ENCODE measurements at places on chromosomes 2 and 18.

DNA sequence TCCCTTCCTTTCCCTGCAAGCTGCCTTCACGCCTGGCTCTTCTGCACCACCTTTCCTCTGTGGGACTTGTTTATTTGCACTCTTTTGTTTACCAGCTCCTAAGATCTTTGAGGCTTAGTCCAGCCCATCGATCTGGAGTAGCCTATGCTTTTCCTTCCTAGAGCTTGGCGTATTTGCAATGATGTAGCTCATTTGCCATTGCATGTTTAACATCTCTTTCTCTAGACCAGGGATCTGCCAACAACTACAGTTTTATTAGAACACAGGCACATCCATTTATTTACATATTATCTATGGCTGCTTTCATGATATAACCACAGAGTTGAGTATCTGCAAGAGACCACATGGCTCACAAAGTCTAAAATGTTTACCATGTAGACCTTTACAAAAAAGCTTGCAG, 150.4 kb downstream of the RAPGEF4 start:
- DNase-seq = no peak

DNA sequence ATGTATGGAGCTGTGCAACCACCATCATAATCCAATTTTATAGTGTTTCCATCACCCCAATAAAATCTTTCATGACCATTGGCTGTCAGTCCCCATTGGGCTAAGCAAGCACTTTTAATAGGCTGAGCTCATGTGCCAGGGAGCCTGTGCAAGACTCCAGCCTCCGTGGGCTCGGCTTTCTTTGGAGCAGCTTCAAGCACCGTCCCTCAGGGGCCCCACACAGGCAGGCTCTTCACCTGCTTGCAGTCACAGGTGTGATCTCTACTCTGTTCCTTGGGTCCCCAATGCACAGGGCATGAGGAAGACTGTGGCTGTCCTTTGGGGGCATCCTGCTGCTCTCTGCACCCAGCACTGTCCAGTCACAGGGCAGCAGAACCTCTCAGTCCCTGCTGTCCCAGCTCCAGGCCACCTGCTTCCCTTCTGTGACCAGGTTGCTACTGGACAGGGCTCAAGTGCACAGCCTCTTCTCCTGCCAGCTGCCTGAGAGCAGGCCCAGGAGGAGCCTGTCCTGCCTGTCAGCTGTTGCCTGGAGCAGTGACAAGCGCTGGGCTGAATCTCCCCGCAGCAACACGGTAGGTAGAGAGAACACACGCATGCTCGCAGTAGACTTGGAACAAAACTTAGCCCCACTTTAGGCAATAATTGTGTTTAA, 40.7 kb upstream of the TMEM131 start:
- no peak for DNase-seq

DNA sequence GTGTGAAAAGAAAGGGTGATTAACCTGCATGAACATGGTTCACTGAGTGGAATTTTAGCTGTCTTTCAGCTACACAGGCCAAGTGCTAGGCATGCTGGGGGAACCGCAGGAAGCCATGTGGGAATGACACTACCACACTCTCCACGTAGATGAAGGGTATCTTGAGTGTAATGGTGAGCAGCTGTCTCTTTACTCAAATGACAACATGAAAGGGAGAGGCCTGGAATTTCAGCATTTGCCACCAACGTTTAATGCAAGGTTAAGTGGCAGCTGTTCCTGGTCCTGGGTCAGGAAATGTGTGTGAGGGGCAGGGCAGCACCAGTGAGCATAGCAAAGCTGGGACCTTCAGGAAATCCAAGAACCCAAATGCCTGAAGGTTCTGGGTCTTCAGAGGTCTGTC, 588.4 kb downstream of the SLC4A3 start:
- no peak for DNase-seq

DNA sequence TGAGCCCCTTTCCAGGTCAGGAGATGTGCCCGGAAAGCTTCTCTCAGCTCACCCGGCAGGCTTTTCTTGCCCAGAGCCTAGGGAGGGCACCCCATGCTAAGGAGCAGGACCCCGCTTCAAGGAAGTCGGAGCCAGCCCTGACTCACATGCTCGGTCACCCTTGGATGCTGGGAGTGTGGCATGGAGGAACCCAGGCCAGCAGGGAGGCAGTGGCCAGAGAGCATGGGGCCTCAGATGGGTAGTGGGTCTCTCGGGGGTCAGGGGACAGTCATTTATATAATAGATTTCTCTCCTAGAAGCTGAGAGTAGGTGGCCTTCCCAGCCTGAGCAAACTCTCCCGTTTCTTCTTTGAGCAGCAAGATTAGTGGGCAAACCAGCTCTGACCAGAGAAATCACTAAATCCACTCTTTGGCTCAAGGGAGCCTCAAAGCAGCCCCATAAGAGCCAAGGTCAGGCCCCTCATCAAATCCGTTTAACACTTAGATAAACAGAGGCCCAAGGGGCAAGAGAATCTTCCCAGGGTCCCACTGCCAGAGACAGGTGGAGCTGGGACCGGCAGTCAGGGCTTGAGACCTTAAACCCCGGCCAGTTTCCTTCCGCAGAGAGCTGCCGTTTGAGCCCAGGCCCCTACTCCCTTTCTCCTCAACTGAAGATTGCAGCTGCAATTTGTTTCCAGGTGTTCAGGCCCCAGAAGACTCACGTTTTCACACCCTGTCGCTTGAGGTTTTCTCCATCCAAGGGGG, 113.1 kb downstream of the CYP26B1 start:
- no peak for DNase-seq

DNA sequence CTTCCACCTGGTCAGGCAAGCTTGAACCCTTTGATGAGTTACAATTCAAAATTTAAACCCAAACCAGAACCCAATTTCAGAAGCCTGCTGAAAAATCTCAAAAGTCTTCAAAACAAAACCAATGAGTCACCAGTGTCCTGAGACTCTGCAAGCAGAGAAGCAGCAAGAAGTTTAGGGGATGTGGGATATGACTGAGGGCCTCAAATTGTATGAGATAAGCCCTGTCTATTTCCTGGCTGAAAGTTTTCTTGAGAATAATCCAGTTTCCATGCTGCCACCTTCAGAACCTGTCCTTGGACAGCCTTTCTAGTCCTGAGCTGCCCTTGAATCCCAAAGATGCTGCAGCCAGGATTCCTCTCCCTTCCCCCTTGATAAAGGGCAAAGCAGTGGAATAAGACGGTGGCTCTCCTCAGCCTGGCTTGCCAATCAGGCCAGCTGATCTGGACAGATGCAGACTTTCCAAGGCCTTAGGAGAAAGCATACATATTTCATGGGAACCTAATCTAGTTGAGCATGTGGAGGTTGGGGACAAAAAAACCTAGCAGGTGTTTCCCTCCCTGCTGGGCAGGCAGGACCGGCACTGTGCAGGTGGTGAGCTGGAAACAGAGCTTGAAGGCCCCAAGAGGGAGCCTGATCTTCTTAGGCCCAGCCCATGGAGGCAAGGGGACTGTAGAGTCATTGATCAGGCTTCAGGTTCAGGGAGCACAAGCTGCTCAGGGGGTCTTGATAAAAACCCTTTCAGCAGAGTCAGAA, 278.0 kb upstream of the MGAT5 start:
- no peak for DNase-seq

GRCh38 chr18:63970809-63971205, 926 bp downstream of the SERPINB8 start:
- no peak for DNase-seq

DNA sequence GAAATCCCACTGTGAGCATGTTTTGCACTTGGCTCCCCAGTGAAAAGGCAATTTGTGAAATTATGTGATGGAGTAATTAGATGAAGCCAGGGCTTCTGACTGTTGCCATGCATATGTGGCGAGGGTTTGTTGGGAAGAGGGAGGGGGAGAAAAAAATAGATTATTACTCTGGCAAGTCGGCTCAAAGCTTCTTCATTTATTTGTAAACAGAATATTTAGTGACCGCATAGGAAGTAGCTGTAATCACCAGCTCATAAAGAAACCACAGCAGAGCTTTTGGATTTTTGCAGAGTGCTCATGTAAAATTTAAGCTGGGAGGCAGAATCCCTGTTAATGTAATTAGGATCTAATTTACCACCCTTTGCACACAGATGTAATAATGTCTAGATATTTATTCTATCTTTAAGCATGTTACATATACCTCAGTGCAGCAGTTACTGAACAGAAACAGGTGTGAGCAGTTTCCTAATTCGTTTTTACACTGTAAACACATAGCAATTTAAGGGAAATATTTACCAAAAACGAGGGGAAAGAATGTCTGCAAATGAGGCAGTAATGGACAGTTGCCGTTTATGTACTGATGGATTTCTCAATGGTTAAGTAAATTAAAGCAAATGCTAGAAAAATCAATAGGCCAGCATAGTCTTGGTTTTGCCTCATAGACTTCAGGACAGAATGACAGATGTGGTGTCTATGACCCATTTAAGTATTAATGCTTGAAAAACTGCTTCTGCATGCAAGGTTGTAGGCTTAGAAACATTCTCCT, 87.9 kb downstream of the MEIS1 start:
- DNase-seq = no peak

DNA sequence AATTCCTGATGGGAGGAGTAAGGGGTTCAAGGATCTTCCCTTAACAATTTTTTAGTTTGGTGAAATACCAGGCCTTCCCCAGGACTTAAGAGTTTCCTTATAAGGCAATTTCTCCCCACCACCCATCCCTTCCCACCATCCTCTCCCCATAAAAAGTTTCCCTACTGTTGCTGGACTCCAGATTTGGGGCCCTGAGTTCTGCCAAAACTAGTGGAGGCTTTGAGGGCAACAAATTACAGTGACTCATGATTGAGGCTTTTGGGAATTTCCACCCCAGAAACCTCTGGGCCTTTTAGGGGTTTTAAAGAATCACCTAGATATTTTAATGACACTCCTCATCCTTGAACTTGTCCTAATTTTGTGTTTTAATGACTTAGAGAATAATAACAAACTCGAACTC, 14.3 kb upstream of the EN1 start:
- DNase-seq = no peak

GRCh38 chr18:68148863-68149262, 566.0 kb downstream of the TMX3 start:
- DNase-seq = no peak

- DNase-seq = no peak
Measured at GRCh38 chr2:2702385-2702784, 371.3 kb upstream of the MYT1L start.

DNA sequence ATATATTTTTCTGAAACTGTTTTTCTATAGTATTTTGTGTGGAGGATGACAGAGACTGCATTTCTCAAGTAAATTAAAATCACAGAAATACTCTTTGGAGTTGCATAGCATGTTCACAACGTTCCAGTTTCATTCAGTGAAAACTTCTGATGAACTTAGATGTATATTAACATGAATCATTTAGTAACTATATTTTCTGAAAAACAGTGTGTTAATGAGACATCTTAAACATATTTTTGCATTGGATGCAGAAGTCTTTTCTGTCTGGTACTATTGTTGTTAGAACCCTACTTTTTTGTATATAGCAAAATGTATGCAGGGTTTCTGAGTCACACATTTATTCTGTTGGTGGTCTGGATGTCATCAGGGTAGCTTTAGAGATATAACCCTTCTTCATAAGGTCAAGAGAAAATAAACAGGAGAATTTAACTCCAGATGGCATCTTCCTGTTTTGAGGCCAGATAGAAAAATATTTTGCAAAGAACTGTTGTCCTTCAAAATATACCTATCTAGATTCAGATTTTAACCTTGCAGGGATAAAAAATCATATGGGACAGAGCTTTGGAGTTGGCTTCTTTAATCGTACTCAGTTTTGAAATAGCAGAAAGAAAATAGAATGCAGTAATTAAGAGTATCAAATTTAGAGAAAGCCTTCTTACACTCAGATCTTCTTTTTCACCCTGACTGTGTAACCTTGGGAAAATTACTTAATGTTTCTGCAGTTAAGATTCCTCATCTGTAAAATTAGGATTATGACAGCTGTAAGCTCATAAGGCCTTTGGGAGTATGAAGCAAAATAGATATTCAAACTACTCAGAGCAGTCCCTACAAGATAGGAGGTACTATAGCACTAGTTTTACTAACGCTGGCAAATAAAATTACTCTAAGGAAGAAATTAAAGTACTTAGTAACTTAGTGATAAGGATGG, 5.3 kb downstream of the COL3A1 start:
- DNase-seq = no peak

GRCh38 chr2:159773426-159773825, 24.6 kb downstream of the CD302 start:
- no peak for DNase-seq

- no peak for DNase-seq
Measured at GRCh38 chr18:22226801-22227200, 57.4 kb downstream of the GATA6 start.

DNA sequence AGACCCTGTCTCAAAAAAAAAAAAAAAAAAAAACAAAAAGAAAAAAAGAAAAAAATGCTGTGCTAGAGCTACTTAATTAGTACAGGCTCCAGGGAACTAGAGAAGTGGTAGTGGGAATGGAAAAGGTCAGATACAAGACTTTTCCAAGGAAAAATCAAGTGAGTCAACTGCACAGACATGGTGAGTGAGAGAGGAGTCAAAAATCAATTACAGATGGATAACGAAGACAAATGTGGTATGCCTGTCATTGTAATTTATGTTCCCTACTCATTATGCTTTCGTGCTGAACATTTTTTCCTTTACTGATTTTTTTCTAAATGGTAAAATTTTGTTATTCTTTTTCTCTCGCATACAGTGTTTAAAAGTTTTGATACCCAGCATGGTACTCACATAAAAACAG, 111.5 kb downstream of the MDH1 start:
- no peak for DNase-seq

GRCh38 chr2:233832869-233833311, 21.4 kb downstream of the HJURP start:
- no peak for DNase-seq

GRCh38 chr2:101142163-101142562, 9.0 kb downstream of the TBC1D8 start:
- no peak for DNase-seq

DNA sequence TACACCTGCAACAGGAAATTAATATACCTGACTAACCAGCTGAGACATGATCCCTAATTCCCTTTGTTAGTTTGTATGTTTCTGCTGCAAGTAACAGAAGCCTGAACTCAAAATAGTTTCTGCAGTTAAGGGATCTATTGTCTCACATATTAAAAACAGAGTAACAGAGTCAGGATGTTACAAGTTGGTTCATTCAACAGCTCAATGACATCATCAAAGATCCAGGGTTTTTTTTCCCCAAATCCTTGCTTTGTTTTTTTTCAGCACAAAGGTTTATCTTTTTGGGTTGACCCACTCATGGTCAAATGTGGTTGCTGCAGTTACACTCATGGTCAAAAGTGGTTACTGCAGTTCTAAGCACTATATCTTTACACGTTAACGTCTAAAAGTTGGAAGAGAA, 35.0 kb upstream of the DNAH7 start:
- no peak for DNase-seq
